ENCODE measurements at places on chromosomes 2 and 18.

- DNase-seq, result no peak
These were observed 105.7 kb downstream of the PDE1A start for GRCh38 chr2:182321096-182321495.

GRCh38 chr2:203578759-203579643 is 43.9 kb upstream of the RAPH1 start:
- DNase-seq, result peak; percentile 83

GRCh38 chr2:237486334-237486818 is 675 bp upstream of the MLPH start:
- DNase-seq, result no peak

- no peak for DNase-seq
These were observed 621.2 kb downstream of the CNTNAP5 start for GRCh38 chr2:124646166-124646815.

GRCh38 chr2:74497777-74498499 is 1.5 kb downstream of the LBX2 start:
- no peak for DNase-seq

- DNase-seq, result no peak
These were observed 279.8 kb downstream of the PTGR3 start for GRCh38 chr18:74929110-74929509.

GRCh38 chr18:78849458-78849857 is 130.2 kb upstream of the SALL3 start:
- no peak for DNase-seq

- DNase-seq, result peak; percentile 75
These were observed 760 bp upstream of the CNOT11 start for GRCh38 chr2:101251844-101252407.

- no peak for DNase-seq
These were observed 97.7 kb upstream of the CTDP1 start for GRCh38 chr18:79581911-79582310.

DNA sequence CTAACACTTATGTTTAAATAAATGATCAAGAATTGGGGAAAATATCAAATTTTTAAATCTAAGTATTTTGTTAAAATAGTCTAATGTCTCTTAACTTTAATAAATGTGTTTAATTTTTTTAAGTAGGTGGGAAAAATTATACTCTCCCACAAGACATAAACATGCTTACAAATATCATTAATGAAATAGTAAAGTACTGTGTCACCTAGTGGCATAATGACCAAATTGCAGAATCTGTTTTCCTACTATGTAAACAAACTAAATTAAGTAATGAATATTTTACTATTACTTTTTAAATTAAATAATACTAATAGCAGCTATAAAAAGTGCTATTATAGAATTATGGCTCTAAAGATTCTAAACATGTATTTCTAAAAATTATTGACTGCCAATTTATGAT is 52.0 kb upstream of the CHAC2 start:
- DNase-seq, result no peak

DNA sequence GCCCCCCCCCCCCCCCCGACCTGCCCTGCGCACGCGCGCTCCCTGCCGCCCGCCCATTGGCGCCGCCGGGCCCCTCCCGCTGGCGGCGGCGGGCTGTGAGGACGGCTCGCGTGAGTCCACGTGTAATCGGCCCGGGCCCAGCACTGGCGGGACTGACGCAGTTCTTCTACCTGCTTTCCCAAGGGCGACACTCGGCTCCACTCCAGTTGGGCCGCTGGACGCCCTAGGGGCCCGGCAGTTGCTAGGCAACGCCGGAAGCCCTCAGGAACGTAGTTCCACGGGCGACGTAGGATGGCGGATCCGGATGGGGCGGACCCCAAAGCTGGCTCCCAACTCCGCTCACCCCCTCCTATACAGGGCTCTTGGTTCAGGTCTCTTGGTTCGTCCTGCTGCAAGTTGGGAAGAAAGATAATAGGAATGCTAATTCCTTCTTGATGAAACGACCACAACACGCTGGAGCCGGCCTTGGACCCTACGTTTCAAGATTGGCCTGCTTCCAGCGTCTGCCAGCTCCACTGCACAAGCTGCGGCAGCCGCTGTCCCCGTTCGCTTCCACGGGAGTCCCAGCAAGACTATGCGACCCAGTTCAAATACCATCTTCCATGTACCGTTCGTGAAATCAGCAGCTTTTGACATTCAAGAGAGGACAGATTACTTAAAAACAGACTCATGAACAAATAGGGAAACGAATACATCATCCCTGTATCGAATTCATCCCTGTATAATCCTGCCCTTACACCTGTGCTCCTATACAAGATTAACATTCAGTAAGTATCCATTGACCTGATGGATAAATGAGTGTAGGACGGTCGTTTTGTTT is 415 bp upstream of the MCFD2 start:
- peak; percentile 97 for DNase-seq

DNA sequence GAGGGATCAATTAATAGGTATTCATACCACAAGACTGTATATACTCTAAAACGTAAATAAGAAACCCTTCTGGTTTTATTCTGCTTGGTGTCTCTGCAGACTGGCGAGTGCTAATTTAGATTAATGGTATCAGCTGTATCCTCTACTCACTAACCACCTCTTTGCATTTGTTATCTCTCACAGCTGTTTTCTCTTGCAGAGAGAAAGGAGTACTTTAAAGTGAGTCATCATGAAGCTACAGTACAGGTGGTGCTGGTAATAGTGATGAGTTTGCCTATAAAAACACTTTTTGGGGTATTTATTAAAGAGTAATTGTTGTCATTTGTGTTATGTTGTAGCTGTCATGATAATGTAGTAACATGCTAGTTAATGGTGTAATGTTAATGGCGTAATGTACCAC is 147.7 kb downstream of the NETO1 start:
- DNase-seq, result no peak

DNA sequence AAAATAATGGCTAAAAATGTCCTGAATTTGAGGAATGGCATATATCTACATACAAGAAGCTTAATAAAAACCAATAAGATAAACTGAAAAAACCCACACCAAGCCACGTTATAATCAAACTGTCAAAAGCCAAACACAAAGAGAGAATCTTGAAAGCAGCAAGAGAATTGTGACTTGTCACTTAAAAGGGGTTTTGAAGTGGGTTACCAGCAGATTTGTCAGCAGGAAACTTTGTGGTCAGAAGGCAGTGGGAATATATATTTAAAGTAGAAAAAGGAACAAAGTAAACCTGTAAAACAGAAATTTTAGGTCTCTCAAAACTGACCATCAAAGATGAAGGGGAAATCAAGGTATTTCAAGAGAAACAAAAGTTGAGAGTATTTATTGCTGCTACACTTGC is 171.9 kb upstream of the CNTNAP5 start:
- no peak for DNase-seq

GRCh38 chr18:26103579-26103978 is 13.2 kb upstream of the SS18 start:
- DNase-seq, result peak; percentile 8

DNA sequence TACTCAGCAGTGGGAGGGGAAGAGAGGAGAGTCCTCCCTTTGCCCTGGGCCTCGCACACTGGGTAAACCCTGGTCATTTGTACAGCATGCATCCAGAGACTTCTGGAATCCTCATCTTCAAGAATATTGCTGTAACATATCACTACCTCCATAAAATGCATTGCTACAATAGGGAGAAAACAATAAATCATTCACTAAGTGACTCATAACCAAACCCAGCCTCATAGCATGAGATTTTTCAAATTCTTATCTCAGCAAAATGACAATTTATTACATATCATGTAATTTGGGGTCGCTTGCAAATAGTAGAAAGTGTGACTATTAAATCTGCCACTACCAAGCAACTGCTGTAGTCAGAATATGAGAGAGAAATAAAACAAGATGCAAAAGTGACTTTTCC is 189.4 kb downstream of the ALK start:
- DNase-seq, result no peak

GRCh38 chr2:102317715-102318114 is 6.4 kb downstream of the IL1RL1 start:
- DNase-seq, result no peak

GRCh38 chr18:44080054-44080453 is 600.6 kb upstream of the SETBP1 start:
- no peak for DNase-seq

DNA sequence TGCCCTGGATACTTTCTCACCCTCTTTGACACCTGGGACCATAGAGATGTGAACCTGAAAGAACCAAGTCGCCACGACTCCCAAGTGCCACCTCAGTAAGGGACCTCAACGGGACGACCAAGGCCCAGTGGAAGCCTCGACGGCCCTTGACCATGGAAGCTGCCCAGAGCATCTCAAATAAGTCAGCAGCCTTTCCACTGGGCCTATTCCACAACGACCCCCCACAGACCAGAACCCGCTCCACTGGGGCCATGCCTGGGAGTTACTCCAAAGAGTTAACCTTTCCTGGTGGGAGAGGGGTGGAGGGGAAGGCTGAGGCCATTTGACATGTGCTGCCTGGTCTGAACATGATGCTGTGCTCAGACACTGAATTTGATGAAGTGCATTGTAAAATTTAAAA is 146.9 kb downstream of the KLHL29 start:
- no peak for DNase-seq

DNA sequence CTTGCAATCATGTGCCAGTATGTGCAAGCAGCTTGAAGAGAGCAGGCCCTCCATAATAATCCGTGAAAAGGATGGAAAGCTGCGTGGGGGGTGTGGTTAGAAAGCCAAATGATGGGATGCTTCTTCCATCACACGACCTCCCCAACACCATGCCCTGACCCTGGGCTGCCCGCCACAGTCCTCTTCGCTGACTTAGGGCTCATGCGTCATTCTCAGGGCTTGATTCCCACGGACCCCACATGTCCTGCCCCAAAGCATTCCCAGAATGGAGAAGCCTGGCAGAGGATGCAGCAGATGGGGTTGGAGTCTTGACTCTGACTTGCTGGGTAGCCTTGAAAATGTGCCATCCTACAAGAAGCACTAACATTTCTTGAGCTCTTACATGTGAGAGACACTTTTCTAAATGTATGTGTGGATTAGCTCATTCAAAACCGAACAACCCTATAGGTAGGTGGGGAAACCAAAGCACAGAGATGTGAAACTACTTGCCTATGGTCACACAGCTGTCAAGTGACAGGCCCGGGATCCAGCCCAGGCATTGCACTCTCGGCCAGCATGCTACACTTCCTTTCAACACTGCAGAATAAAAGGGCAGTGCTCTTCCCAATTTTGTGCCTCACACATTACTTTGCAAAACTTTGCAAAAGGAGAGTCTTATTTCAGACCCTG is 3.7 kb downstream of the TNS1 start:
- DNase-seq, result no peak

GRCh38 chr2:177568893-177569292 is 176.3 kb downstream of the AGPS start:
- no peak for DNase-seq

- DNase-seq, result no peak
These were observed 1.1 kb downstream of the SERPINB10 start for GRCh38 chr18:63908858-63909257.

- DNase-seq, result no peak
These were observed 76.5 kb downstream of the ZNF521 start for GRCh38 chr18:25275412-25276001.

- DNase-seq, result no peak
These were observed 3.7 kb downstream of the DYM start for GRCh38 chr18:49456794-49457193.

- DNase-seq, result no peak
These were observed 27.4 kb downstream of the ITSN2 start for GRCh38 chr2:24332791-24333540.

DNA sequence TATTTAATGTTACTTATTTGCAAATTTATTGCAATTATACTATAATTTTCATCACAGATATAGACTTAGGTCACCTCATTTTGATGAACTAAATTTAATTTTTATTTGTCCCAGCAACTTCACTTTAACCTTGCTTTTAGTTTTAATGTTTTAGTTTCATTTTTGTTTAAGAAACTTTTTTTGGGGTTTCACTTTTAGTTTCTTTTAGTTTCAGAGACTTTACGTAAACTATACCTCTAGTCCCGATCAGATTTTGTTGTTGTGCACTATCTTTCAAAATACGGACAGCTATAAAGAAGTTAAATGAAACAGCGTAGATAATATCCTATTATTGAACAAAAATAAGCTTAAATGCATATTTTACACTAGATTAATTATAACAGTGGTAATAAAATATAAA is 460.5 kb downstream of the ERBB4 start:
- DNase-seq, result no peak

DNA sequence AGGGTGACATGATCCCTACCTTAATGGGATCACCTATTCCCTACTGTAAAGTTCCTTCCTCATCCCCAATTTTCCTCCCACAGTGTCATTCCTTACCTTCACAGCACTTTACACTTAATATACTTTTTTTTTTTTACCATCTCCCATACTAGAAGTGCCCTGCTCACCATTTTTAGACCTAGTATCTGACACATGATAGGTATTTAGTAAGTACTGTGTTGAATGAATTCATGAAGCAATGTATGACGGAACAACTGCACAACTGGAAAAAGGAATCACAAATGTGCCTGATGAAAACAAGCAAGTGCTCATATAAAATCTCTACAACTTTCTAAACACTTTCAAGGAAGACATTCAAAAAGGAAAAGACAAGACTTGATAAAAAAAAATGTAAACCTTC is 77.0 kb upstream of the ST8SIA5 start:
- no peak for DNase-seq

DNA sequence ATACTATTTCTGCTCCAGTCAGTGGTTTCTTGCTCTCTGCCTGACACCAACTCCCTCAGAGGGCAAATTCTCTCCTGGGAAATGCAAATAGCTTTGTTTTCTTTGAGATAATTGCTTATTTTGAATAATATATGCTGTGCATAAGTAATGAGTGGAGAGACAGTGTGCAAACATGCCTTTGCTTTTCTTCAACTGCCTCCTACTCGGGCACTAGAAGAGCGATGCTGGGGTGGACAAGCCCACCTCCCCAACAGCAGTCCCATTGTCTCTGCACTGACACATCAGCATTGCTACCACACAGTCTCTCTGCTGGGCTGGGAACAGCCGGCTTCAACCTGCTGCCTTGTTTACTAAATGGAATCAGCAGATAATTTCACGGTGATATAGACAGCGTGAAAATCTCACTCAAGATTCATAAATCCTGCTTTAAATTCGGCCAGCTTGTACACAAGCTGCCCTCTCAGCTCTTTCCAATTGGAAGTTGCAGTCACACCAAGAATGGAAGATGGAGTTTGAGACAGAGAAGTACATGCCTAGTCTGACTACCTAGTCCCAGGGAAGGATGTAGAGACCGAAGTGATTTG is 694.5 kb downstream of the TDRD15 start:
- DNase-seq, result no peak

- no peak for DNase-seq
These were observed 1.6 kb downstream of the WDR7 start for GRCh38 chr18:56652802-56653201.

GRCh38 chr2:231211486-231211885 is 13.1 kb downstream of the ARMC9 start:
- no peak for DNase-seq

GRCh38 chr2:13474538-13474937 is 757.8 kb downstream of the TRIB2 start:
- DNase-seq, result no peak

DNA sequence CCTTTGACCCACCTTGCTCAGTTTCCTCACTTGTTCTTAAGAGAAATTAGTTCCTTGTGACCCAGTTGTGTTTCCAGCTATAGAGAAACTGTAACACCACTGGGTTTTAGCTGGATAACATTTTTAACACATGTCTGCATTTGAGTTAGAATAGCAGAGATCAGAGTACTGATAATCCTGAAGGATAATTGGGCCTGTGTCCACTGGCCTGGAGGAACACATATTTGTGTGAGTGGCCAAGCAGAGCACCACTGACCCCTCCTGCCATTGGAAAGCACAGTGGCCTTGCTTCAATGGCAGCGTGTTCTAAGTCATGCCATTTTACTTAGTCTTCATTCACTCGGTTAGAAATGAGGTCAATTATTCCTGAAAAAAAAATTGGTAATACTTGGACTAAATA is 42.6 kb downstream of the PKP4 start:
- DNase-seq, result no peak

All from hepatocyte (in vitro differentiated cells).